ENCODE measurements at places on chromosomes 13 and 19.

DNA sequence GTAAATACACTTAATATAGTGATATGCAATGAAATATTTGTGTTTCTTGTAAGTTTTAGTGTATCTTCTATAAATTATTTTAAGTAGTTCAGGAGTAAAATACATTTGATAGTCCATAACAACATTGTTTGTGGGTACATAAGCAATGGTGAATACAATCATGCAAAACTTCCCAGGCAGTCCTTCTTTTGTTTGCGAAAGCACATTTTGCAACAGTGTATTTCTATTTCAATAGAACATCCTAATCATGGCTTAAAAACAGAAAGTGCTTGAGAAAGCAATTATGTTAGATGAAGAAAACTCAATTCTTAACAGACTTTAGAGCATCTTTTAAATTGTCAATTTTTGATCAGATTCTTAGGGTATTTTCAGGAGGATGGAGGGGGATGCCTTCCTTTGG lies 155.6 kb downstream of the POSTN start:
- DNase-seq: no peak

- no peak for DNase-seq
Measured at GRCh38 chr19:33427801-33428626, 54.5 kb downstream of the CEBPG start.

DNA sequence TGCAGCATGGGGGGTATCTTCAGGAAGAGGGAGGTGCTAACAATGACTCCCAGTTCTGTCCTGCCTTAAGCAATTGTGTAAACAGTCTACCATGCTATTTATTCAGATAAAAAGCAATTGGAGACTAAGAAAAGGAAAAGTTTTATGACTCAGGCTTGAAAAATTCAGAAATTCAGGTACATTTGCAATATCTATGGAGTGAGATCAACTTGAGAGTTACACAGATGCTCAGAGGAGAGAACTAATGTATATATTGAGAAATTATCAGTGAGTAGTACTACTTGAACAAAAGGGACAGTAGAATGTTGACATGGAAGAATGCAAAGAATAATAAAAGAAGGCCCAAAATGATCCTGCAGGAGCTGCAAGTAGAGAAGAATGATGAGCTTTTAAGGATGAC lies 277.6 kb upstream of the DACH1 start:
- no peak for DNase-seq

- no peak for DNase-seq
Measured at GRCh38 chr13:91889641-91890040, 491.2 kb downstream of the GPC5 start.

- DNase-seq: no peak
Measured at GRCh38 chr19:47521473-47522180, 6.8 kb upstream of the NAPA start.

DNA sequence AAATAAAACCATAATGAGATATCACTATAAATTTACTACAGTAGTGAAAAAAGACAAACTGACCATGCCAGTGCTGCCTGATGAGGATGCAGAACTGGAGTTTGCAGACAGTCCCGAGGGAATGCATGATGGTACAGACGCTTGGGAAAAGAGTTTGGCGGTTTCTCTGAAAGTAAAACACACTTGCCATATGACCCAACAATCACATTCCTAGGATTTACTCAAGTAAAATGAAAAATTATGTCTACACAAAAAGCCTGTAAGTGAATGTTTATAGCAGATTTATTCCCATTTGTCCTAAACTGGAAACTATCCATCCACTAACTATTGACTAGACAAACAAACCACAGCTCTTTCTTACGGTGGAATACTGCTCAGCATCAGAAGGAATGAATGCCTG lies 271.0 kb downstream of the DNAJC15 start:
- DNase-seq: no peak

- DNase-seq: no peak
Measured at GRCh38 chr19:42658076-42658475, 63.4 kb upstream of the CEACAM8 start.

GRCh38 chr19:29526730-29527499 lies 1.1 kb downstream of the VSTM2B start:
- DNase-seq: no peak
